Activated CD4-positive, alpha-beta memory T cell treated with anti-CD3 and anti-CD28 coated beads, Interleukin-2, amount 10 ng/mL, durations not matched to agents 7 days and 5 days (primary cell): ENCODE measurements at places on chromosomes 4 and X. TPM values are rescaled to one million over a fixed set of nuclear protein-coding genes. Genes with fewer than 3 reads are reported as not detected.
A peak's percentile ranks its signal among the peaks of the same experiment; 100 is the strongest.

GRCh38 chr4:22515145-22515887, 550 bp downstream of the ADGRA3 start:
- peaks cover 4% of the 10 kb centered on the region for H3K4me1 ChIP-seq
- H3K27ac ChIP-seq = no peak overlapping the region
- H3K4me3 ChIP-seq = peak overlapping the region; percentile 64
- H3K27me3 ChIP-seq = peaks cover 24% of the 10 kb centered on the region
- peaks cover 3% of the 10 kb centered on the region for H3K36me3 ChIP-seq
- no peak for DNase-seq

The TCEAL6 gene
- total RNA-seq = not detected

The UGT2B15 gene
- total RNA-seq = not detected

The PNMA3 gene
- 3.6 TPM for total RNA-seq

The ATP1B4 gene
- not detected for total RNA-seq

DNA sequence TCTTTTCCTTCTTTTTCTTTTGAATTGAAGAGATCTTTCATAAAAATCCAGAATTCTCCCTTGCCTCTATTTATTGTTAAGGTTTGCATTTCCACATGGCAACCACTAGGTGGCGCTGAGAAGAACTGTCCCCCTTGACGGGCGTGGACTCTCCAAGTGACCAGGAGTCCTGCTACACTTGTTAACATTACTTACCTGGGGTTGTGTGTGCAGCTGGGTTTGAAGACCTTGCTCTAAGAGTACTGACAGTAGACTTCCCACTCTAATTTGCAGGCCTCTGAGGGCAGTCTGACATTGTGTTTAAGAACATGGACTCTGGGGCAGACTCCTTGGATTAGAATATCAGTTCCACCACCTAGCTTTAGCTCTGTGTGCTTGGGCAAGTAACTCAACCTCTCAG, 52.8 kb downstream of the GPRIN3 start:
- peak overlapping the region; percentile 52 for H3K27ac ChIP-seq
- peaks cover 68% of the 10 kb centered on the region for H3K36me3 ChIP-seq
- peak; percentile 50 for DNase-seq
- peaks cover 75% of the 10 kb centered on the region for H3K4me1 ChIP-seq

GRCh38 chr4:111174331-111174730, 551.5 kb upstream of the PITX2 start:
- DNase-seq = no peak
- no peak overlapping the region for H3K27ac ChIP-seq
- no peak overlapping the region for H3K4me3 ChIP-seq
- no peaks in the 10 kb centered on the region for H3K36me3 ChIP-seq
- H3K27me3 ChIP-seq = no peaks in the 10 kb centered on the region
- no peaks in the 10 kb centered on the region for H3K4me1 ChIP-seq

GRCh38 chrX:72620550-72621145, 48.0 kb upstream of the HDAC8 start:
- H3K4me1 ChIP-seq = peaks cover 27% of the 10 kb centered on the region
- no peaks in the 10 kb centered on the region for H3K27me3 ChIP-seq
- H3K27ac ChIP-seq = peak overlapping the region; percentile 88

GRCh38 chrX:71103110-71103983, 3.2 kb downstream of the CXorf65 start:
- peak overlapping the region; percentile 74 for H3K4me3 ChIP-seq
- H3K27me3 ChIP-seq = no peaks in the 10 kb centered on the region
- H3K36me3 ChIP-seq = peaks cover 37% of the 10 kb centered on the region
- DNase-seq = peak; percentile 63
- H3K4me1 ChIP-seq = peaks cover 67% of the 10 kb centered on the region

The NMU gene
- 0.38 TPM for total RNA-seq

The DDX53 gene
- total RNA-seq = not detected

- no peak overlapping the region for H3K27ac ChIP-seq
- peaks cover 47% of the 10 kb centered on the region for H3K4me1 ChIP-seq
- H3K36me3 ChIP-seq = no peaks in the 10 kb centered on the region
- DNase-seq = peak; percentile 76
These were observed 2.7 kb downstream of the FOXO4 start for GRCh38 chrX:71098302-71098701.

DNA sequence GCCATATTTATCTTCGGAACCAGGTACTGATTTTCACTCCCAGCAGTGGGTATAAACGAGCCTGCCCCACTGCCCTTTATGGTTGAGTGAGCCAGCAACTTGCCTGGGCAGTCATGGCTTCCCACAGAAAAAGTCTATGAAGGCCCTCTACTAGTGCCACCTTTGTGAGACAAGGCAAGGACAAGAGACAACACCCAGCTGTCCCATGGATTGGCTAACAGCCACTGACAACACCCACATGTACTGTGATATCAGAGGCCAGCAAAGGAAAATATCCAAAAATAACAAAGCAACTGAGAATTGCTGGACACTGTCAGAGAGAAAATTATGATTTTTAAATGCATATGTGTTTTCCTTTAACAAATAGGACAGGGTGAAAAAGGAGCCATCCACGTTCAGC, 248.4 kb upstream of the TTC29 start:
- no peak overlapping the region for H3K27ac ChIP-seq
- H3K36me3 ChIP-seq = no peaks in the 10 kb centered on the region
- no peaks in the 10 kb centered on the region for H3K27me3 ChIP-seq
- no peaks in the 10 kb centered on the region for H3K4me1 ChIP-seq
- DNase-seq = no peak
- no peak overlapping the region for H3K4me3 ChIP-seq

DNA sequence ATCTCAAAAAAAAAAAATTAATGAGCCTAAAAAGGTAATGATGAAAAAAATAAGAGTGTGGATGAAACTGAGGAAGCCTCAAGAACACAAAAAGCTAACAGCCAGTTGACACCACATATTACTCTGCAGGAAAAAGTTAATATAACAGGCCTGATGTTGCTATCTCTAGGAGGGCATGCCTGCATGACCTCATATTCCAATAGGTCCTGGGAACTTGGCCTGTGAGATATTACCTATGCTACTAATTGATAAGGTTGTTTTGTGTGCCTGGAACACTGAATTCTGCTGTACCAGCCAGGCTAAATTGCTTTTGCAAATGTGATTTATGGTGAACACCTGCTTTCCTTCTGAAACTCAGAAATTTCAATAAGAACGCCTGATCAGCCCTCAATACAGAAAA, 15.9 kb downstream of the SLC9A7 start:
- H3K4me1 ChIP-seq = no peaks in the 10 kb centered on the region
- no peak overlapping the region for H3K27ac ChIP-seq
- H3K36me3 ChIP-seq = peaks cover 23% of the 10 kb centered on the region
- no peaks in the 10 kb centered on the region for H3K27me3 ChIP-seq

The AFF2 gene
- total RNA-seq = 0.13 TPM

The DSPP gene
- total RNA-seq = not detected

GRCh38 chr4:81314897-81315470, 100.0 kb upstream of the PRKG2 start:
- DNase-seq = no peak
- no peak overlapping the region for H3K27ac ChIP-seq
- no peak overlapping the region for H3K4me3 ChIP-seq
- H3K27me3 ChIP-seq = no peaks in the 10 kb centered on the region
- H3K4me1 ChIP-seq = no peaks in the 10 kb centered on the region

The TKTL2 gene
- total RNA-seq = not detected

DNA sequence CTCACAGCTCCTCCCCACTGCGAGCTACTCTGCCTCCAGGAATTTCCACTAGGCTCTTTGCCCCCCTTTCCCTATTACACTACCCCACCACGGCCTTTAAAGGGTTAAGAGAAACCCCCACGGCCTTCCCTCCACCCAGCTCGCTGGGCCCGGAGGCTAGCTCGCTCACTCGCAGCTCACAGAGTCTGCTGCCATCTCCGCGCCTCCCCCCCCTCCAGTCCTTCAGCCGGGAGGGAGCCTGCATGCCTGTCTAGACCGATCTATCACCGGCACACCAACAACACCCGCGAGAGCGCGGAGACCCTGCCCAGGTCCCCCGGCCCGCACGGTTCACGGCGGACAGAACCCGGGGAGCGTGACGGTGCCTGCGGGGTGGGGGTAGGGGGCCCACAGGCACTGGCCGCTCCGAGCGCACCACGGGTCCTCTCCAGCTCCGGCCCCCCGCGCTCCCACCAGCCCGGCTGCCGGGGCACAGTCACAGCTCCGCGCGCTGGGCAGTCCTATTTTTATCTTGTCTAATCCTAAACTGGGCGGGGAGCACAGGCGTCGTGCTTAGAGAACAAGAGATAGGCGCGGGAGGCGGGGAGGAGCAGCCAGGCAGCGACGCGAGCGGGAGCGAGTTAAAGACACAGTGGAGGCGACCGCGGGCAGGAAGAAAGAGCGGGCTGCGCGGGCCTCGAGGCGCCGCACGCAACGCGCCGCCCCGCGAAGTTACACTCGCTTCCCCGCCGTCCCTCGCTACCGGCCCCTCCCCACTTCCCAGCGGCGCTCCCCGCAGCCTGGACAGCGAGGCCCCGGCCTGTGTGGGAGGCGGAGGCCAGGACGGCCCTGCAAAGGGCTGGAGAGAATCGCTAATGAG, 3.5 kb downstream of the BCOR start:
- peak overlapping the region; percentile 92 for H3K4me3 ChIP-seq
- H3K27ac ChIP-seq = peak overlapping the region; percentile 56
- H3K4me1 ChIP-seq = peaks cover 32% of the 10 kb centered on the region

The GYPB gene
- not detected for total RNA-seq
